ENCODE measurements at places on chromosomes 2 and 18.

DNA sequence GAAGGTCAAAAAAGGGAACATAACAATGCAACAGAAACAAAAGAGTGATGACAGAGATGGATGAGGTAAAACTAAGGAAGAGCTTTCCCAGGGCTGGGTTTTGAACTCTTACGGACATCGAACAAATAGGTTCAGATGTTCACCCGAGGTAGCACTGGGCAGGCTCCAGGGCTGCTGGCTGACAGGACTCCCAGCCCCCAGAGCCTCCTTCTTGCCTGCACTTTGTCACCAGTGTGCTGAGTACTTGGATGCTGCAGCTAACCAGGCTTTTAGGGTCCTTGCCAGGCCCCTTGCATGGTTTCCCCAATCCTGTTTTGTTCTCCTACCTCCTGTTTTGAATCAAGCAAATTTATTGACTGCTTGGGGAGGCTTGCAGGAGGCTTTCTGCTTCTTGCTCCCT, 322.9 kb downstream of the DYSF start:
- no peak for DNase-seq

DNA sequence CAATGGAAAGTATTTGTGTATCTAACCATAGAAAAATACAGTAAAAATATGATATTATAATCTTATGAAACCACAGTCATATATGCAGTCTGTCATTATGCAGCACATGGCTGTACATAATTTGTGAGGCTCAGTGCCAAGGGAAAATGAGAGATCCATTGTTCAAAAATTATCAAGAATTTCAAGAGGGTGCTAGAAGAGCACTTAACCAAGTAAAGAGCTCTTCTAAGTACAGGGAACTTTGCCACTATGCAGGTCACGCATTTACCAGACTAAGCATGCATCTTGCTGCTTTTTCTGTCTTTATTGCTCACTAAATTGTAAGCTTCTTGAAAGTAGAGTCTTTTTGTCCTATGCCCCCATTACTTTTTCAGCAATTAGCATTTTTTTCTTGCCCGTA, 438.0 kb downstream of the LRP1B start:
- DNase-seq: no peak

GRCh38 chr2:197889041-197889440, 84.6 kb downstream of the PLCL1 start:
- DNase-seq: peak; percentile 51

DNA sequence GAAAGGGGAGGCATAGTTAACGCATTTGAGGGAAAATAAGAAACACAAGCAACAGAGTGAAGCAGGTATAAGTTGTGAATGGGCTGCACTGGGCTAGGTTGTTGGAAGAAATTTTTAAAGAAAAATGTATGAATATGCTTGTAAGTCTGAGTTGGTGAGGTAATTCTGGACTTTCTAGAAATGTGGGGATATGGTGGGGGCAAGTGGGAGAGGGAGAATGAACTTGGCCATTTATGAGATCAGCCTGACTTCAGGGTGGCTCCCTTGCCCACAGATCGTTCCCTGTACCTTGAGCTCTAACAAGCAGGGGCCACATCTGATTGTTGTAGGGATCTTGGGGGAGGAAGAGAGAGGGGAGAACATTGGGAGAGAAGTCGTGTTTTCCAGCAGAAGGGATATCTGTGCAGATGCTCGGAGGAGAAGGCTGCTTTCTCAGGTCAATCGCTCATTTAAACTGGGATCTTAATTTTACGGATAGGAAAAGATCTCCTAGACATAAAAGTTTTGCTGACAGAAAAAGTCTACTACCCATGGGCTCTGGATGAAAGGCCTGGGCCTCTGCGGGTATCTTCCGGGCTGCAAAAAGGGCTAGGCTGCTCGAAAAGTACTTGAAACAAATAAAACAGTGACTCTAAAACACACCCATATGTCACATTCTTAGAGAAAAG, 42.5 kb upstream of the FZD5 start:
- DNase-seq: no peak

DNA sequence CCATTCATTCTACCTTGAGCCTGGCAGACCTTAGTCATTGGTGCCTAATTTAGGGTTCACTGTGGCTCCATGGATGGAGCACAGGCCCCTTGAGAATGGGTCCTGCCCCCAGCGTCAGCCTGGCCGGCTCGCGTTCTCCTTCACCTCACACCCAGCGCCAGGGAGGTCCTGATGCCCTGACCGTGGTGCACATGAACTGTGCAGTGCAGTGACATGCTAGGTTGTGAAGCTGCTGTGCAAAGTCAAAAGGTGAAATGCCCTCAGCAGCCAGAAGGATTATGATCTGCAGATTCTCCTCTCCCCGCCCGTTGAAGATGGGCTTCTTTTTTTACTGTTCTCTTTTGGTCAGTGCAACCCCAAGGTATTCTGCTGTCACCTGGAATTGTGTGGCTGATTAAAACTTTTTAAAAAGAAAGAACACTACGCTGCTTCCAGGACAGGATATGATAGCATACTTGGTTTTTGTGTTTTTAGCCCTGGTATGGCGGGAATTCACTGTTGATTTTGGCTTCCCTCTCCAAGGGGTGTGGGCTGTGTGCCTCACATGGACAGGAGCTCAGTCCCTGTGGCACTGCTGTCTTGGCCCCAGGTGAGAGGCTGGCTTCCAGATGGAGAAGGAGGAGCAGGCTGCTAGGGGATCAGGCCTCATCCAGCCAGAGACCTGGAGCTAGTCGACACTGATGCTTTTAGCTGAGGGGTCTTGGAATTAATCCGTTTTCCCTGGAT, 49.4 kb upstream of the MCFD2 start:
- no peak for DNase-seq

DNA sequence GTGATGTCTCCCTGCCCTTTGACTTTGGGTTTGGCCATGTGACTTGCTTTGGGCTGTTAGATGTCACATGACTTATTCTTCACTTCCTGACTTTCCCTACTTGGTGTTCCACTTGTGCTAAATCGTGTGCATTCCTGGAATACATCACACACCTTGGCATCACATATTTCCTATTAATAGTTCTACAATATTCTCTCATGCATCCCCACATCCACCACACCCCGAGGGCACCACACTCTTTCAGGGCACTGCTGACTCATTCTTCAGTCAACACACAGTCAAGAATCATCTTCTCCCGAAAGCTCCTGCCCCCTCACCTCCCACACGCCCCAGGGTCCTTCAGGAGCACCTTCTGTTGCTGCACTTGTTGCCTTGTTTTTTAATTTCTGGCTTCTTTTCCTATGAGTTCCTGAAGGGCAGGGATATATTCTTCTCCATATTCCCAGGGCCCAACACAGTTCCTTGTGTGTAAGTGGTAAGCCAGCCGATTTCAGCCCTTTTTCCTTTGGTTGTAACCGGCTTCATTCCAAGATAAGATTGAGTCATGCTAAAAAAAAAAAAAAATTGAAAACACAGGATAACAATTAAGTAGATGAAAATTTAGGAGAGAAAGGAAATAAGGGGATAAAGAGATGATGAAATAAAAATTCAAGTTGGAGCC, 341.4 kb downstream of the SLC4A3 start:
- DNase-seq: no peak

DNA sequence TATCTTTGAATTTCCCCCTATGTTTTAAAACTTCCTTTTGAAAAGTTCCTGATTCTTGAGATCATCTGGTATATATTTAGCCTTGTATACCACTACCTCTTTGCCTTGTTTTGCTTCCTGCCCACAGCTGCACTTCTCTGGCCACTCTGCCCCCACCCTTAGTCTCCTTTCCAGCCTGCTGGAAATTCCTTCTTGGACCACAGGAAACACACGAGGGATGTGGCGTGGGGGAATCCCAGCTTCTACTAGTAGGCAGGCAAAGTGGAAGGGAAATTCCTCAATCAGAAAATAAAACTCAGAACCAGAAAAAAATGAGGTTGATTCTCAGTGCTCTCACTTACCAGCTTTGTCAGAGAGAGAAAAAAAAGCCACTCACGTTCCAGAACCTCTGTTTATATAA, 13.4 kb downstream of the IL18RAP start:
- DNase-seq: peak; percentile 30

DNA sequence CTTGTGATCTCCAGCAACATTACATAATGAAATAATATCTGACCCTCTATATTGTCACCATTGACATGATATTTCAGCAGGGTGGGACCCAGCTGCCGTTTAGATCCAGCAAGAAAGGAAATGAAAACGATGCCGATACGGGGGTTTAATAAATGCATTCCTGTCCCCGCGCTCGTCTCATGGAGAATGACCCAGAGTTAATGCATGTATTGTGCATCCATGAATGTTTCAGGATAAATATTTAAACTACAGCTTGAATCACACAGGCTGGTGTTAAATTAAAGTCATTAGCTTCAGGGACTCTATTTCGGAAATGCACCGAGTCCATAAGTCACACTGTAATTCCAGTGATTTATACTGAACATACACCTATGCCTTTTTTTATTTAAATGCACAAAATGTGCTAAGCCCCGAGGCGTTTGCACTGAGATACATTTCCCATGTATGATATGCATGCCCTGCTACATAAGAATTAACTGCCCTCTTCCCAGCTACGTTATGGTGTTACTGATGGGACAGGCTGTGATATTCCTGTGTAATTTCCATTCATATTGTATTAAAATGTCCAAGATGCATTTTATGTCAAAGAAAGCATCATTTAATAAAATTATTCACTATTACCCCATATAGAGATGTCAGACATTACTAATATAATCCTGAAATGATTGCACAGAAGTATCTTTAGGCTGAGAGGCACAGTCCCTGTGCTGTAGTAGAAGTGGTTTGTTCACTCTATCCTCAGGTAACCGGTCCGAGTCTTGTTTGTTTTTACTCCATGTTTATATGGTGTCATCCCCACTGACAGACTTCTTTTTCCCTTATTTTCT, 109.3 kb upstream of the ZNF516 start:
- no peak for DNase-seq

- no peak for DNase-seq
These were observed 124.2 kb downstream of the MRO start for GRCh38 chr18:50695431-50696176.

- DNase-seq: peak; percentile 4
These were observed 93.0 kb upstream of the MYO3B start for GRCh38 chr2:170084820-170085491.

DNA sequence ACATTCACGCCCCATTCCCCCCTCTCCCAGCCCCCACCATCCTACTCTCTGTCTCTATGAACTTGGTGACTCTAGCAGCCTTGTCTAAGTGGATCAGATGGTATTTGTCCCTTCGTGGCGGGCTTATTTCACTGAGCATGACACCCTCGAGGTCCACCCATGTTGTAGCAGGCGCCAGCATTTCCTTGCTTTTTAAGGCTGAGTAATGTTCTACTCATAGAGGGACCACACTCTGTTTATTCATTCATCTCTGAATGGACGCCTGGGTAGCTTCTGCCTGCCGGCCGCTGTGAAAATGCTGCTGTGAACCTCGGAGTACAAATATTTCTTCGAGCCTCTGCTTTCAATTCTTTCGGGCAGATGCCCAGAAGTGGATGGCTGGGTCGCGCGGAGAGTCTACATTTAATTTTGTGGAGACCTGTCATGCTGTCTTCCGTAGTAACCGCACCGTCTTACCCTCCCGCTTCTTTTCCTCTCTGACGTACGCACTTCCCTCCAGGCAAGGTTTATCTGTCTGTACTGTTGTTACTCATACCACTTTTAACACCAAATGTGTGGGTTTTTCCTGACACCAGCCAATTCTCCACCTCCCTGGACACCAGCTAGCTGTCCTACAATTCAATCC, 5.6 kb downstream of the CROCC2 start:
- DNase-seq: no peak

DNA sequence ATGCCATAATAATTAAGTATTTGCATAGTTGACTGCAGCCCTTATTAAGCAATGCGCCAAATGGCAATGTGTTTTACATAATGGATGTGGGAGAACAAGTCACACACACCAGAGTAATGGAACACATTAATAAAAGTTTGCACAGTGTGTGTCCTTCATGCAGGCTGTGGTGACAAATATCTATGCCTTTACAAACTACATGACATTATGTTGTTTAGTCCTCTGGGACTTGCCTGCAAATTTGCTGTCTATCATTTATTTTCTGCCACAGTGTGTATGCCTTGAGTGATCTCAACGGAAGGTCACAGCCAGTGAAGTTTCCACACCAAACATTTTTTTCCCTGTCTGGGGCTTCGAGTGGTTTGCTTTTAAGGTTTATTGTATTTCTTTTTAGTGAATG, 175.2 kb upstream of the TMEFF2 start:
- no peak for DNase-seq

- no peak for DNase-seq
These were observed 25.5 kb downstream of the PPP3R1 start for GRCh38 chr2:68226794-68227193.

DNA sequence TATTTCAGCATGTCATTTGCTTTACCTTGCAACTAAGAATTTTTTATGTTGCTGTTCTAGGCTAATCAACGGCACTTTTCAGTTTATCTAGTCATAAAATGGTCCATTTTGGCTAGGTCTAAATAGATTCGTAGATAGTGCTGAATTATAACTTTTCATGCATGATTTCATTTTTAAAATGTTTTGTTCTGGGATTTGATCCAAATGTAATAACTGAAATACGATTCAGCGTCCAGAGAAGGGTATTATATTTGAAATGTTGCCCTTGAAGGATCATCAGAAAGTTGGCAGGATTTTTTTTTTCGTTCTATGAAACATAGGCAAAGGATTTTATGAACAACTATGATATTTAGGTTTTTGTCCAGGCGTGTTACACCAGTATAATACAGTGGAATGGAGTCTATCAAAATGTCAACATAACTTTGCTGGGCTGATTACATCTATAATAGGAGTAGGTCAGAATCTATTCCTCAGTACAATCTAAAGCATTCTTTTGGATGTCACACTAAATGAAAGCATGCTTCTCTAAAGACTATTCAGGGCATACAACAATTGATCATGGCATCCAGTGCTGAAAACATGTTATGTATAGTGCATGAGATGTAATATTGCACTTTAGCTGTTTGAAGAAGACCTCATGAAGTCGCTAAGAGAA, 24.8 kb downstream of the TTC27 start:
- DNase-seq: no peak

All from activated T-cell treated with anti-CD3 and anti-CD28 coated beads, Interleukin-2, amount 50 U/mL, for 72 hours (primary cell).